ENCODE measurements at places on chromosomes 12 and 14.
A peak's percentile ranks its signal among the peaks of the same experiment; 100 is the strongest.

DNA sequence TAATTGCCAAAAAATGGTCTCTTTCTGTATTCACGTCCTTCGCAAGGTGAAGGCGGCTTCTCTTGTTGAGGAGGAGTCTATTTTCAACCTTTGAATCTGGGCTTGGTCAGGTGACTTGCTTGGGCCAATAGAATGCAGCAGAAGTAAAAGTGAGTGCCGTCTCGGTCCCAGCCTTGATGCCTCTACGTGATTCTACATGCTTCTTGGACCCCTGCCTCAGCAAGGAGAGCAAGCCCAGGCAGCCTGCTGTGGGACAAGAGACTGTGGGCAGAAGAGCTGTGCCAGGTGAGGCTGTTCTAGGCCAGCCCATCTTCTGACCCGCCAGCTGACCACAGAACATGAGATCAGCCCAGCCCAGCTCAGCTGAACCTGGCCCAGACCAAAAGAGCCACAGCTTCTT lies 39.1 kb upstream of the CCDC63 start:
- no peak for DNase-seq

DNA sequence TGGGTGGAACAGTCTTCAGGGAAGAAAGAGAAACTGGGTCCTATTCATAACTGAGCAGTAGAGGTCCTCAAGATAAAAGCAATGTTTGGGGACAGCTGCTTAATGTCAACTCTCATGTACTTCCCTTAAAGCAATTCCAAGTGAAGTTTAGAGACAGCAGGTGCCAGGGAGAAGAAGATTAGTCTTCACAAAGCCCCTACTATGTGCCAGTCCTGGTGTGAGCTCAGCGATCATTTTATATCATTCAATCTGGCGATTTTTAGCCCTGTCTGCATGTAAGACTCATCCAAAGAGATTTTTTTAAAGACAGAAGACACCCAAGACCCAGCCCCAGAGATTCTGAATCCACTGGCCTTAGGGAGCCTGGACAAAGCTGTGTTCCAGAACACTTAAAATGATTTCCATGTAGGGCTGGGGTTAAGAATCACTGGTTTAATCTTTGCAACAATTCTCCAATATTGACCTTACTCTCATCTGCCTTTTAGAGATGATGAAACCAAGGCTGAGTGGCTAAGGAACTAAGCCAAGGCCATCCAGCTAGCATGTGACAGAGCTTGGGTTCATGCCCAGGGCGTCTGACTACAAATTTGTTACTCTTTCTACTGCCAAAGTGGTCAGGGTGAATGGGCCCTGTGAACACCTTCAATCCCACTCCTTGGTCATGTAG lies 404.5 kb upstream of the TBX3 start:
- no peak for DNase-seq

DNA sequence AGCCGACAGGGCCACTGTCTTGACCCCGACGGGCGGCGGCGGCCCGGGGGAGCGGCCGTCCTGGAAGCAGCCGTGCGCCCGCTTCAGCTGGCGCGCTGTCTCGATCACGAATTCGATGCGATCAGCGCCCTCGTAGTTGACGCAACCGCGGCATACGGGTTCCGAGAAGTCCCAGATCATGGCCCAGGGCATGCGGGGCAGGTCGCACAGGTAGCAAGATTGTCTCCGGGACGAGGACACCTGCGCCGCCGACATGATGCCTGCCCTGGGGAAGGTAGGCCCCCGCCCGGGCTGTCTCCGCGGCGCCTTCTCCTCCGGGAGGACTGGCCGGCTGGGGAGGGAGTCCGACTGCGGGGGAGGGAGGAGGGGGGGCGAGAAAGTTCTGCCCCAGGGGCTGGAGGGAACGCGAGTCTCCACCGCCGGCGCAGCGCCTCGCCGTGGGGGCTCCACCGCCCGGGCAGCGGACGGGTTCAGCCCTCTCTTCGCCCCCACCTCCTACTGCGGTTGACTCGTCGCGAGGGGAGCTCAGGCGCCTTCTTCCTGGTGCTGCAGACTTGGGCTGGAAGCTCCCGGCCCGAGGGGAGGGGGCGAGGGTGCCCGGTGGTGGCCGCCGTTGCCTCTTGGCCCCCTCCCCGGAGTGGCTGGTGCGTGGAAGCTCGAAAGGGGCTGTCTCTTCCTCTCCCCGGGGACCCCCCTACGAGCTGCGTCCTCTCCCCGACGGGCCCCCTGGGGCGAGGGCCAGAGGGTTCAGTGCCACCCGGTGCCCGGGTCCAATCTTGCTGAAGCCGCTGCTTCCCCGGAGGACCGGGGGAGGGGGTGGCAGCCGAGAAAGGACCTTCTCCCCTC lies 747 bp downstream of the IRF2BPL start:
- peak; percentile 45 for DNase-seq

- no peak for DNase-seq
Measured at GRCh38 chr12:86914721-86915120, 658.5 kb upstream of the MGAT4C start.

DNA sequence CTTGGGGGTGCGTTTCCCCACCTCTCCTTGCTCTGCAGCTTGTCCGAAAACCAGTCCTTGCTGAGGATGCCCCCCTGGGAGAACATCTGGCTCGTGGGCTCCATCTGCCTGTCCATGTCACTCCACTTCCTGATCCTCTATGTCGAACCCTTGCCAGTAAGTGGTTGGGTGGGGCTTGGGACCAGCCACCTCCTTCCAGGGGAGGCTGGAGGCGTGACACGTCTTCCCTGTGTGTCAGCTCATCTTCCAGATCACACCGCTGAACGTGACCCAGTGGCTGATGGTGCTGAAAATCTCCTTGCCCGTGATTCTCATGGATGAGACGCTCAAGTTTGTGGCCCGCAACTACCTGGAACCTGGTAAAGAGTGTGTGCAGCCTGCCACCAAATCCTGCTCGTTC lies 57.5 kb downstream of the ANAPC7 start:
- no peak for DNase-seq

GRCh38 chr12:115384391-115384790 lies 700.4 kb upstream of the TBX3 start:
- DNase-seq, result no peak

DNA sequence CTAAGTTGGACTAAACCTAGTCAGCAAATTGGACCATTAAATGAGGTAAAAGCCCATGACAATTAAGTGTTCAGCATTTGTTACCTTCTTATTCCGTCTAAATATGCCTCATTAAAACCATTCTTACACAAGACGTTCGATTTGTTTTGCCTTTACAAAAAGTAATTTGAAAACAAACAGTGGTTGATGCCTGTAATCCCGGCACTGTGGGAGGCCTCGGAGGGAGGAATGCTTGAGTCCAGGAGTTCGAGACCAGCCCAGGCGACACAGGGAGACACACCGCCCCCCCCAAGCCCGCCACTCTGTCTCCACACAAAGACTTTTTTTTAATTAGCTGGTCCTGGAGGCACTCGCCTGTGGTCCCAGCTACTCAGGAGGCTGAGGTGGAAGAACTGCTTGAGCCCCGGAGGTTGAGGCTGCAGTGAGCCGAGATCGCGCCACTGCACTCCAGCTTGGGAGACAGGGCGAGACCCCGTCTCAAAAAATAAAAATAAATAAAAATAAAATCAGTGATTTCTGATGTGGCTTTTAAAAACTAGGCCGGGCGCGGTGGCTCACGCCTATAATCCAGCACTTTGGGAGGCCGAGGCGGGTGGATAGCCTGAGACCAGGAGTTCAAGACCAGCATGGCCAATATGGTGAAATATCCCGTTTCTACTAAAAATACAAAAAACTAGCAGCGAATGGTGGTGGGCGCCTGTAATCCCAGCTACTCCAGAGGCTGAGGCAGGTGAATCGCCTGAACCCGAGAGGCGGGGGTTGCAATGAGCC lies 856 bp upstream of the EIF4B start:
- no peak for DNase-seq

- no peak for DNase-seq
Measured at GRCh38 chr12:104094284-104094683, 30.0 kb downstream of the HCFC2 start.

GRCh38 chr12:26696613-26697092 lies 136.3 kb downstream of the ITPR2 start:
- DNase-seq, result no peak

- DNase-seq, result no peak
Measured at GRCh38 chr12:47801904-47802246, 17.8 kb downstream of the HDAC7 start.

- no peak for DNase-seq
Measured at GRCh38 chr14:21924479-21924878, 250.9 kb upstream of the OR4E1 start.

All from nucleus accumbens (tissue), 56 donors.